Right lung (tissue), 10 donors: ENCODE measurements at places on chromosomes 7 and 10. TPM values are rescaled to one million over a fixed set of nuclear protein-coding genes. Genes with fewer than 3 reads are reported as not detected.

PNLIP gene
- not detected for polyA plus RNA-seq

DNA sequence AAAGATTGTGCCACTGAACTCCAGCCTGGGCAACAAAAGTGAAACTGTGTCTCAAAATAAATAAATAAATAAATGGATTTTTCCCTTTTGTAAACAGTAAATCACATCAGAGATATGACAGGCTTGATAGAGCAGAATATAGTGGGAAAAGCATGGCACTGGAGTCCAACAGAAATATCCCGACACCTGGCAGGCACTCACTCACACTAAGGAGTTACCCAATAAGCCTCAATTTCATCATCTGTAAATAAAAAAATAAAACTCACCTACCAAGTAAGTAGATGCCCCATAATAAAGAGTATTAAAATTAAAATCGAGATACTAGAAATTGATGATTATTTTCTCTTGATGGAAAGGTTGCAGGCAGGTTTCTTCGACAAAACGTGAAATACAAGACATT, 1.7 kb downstream of the ATE1 start:
- DNase-seq: no peak

- DNase-seq: no peak
Observed at GRCh38 chr7:36201122-36201723, 48.2 kb downstream of the EEPD1 start.

- no peak for DNase-seq
Observed at GRCh38 chr7:40394400-40394799, 259.6 kb downstream of the SUGCT start.

HERPUD2 gene
- polyA plus RNA-seq: 38.7 TPM

GRCh38 chr7:70116244-70116643, 518.0 kb downstream of the AUTS2 start:
- DNase-seq: no peak

DNA sequence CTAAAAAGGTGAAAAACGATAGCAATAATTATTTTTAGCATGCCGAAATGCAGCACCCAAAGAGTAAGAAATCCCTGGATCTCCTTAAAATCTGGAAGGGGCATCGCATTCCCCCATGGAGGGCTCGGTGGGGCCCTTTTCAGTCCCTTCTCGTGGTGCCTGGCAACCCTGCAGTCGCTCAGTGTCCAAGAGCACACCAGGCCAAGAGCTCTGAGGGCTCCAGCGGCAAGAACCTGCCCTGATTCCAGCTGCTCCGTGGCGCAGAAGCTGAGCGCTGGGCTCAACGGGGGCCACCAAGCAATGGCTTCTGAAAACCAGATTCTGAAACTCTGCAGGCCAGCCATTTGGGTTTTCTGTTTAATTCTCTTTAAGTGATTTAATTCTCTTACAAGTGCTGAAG, 131.2 kb downstream of the PRKAG2 start:
- DNase-seq: no peak

TFPI2 gene
- 6.1 TPM for polyA plus RNA-seq

DNA sequence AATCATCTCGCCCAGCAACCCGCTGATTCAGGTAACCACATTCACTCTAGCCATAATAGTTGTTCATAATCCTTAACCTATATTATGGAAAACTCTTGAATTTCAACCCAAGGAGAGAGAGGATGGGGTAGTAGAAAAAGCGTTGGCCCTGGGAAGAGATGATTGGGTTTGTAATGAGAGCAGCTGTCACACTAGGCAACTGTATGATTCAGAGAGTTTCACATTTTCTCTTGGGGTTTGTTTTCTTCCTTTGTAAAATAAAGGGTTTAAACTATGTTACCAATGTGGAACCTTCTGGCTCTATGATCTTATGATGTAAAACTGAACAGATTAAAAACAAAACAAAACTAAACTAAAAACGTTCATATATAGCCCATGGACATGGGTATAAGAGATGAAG, 705.2 kb upstream of the IGFBP3 start:
- DNase-seq: no peak

TMEM72 gene
- polyA plus RNA-seq: 1.7 TPM

DNA sequence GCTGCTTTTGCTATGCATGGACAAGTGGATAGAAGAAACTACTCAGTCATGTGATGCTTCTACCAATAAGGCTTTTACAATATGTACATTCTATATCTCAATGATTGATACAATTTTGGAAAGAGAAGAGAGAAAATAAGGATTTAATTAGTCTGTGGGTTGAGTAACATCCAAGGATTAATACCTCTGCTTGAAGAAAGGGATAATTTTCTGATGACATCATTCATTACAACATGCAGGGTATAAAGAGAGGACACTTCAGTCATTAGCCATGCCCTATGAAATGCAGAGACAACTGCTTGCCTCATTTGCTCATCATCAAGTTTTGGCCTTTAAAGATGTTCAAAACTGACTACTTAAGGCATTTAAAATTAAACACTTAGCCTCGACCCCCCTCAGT, 237.3 kb downstream of the AHR start:
- DNase-seq: no peak

GRCh38 chr7:118898284-118898683, 673.8 kb downstream of the ANKRD7 start:
- no peak for DNase-seq

GIMAP8 gene
- polyA plus RNA-seq: 23.3 TPM

NAT16 gene
- 0.08 TPM for polyA plus RNA-seq

LBX1 gene
- 0.35 TPM for polyA plus RNA-seq

GRCh38 chr10:33332183-33333065, 2.0 kb downstream of the NRP1 start:
- peak; percentile 77 for DNase-seq

POLL gene
- 31.4 TPM for polyA plus RNA-seq

SLC26A5 gene
- 0.56 TPM for polyA plus RNA-seq

- DNase-seq: no peak
Observed at GRCh38 chr7:22697876-22698606, 29.0 kb upstream of the IL6 start.

- DNase-seq: no peak
Observed at GRCh38 chr7:148110097-148110868, 480.3 kb upstream of the C7orf33 start.

CDC14C gene
- polyA plus RNA-seq: not detected

R3HCC1L gene
- polyA plus RNA-seq: 21.6 TPM

- DNase-seq: no peak
Observed at GRCh38 chr7:41574377-41574776, 128.5 kb downstream of the INHBA start.

DNA sequence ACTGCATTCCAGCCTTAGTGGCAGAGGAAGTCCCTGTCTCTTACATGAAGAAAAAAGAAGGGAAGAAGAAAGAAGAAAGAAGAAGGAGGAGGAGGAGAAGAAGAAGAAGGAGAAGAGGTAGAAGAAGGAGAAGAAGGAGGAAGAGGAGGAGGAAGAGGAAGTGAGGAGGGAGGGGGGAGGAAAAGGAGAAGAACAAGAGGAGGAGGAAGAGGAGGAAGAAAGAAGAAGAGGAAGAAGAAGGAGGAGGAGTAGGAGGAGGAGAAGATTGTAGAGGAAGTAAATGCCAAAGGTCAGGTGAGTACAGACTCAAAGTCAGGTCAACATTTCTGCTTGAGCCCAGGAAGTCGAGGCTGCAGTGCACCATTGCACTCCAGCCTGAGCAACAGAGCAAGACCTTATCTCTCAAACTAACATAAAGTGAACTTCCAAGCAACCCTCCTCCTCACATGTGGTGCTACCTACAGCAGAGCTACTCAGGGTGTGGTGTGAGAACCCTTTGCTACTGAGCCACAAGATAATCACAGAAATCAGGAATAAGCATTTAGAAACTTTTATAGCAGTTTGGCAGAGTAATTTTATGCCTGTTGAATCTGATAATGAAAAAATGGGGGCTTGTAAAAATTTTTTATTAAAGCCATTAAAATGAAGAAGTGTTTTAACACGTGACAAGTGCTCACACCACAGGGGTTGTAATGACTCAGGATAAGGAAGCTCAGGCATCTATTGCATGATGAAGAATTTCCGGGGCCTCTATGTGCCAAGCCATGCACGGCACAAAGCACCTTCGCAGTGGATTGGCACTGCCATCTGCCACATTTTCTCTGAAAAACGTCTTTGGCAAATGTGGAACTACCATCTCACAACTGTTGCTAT, 224.9 kb upstream of the AUTS2 start:
- DNase-seq: no peak

ZNF248 gene
- polyA plus RNA-seq: 40.2 TPM

GRCh38 chr7:115634633-115635032, 395.9 kb downstream of the TFEC start:
- peak; percentile 3 for DNase-seq

DNA sequence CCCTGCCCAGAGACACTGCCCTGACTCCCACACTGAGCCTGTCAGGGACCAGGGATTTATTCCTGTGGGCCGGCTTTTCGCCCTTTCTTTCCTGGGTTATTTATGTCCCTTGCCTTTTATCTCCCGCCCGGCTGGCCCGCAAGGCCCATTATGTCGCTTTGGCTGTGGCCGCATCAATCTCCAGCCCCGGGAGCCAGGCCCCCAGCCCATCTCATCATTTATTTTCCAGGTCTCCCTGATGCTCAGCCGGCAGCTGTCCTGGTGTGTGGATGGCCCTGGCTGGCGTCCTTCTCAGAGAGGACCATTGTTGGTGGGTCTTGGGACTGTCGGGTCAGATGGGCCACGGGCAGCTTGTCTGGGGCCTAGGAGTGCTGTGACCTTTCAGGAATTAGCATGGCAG, 82.3 kb downstream of the FAM241B start:
- no peak for DNase-seq

DNA sequence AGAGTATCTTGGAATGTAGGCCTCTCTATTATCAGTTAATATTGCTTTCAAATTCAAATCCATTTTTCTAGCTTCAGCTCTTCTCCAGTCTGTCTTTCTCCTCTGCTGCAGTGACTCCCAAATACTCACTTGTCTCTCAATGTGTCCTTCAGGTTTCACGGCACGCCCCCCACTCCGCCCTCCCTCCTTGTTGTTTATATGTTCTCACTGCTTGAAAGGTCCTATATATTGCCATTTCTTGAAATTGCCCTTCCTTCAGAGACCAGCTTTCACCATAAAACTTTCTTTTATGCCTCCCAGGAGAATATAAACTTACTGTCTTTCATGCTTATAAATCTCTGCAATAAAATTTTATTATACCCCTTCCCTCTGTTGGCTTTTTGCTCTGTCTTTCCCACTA, 668.2 kb downstream of the CCSER2 start:
- no peak for DNase-seq

GRCh38 chr7:101817471-101818286, at the start of gene CUX1:
Gene CUX1, plus strand, starts transcription at chr7:101817626. Its CDS starts 14 bp downstream, at chr7:101817640.
- no peak for DNase-seq

GRCh38 chr7:10888861-10889260, 84.8 kb upstream of the PHF14 start:
- no peak for DNase-seq

GRCh38 chr10:45592926-45593325, 79.6 kb downstream of the ZFAND4 start:
- DNase-seq: no peak

MYOF gene
- 53.7 TPM for polyA plus RNA-seq

DNA sequence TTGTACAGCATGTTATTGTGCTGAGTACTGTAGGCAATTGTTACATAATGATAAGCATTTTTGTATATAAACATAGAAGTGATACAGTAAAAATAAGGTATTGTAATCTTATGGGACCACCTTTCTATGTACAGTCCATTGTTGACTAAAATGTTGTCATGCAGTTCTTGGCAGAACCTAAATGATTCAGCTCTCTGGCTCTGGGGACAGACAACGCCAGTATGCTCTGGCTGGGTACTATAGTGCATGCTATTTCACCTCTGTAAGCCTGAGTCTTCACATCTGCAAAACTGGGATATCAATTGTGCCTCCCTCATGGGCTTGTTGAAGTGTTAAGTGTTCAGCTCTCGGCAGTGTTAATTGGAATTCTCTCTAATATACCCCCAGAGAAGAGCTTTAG, 674.3 kb downstream of the INHBA start:
- no peak for DNase-seq

DNA sequence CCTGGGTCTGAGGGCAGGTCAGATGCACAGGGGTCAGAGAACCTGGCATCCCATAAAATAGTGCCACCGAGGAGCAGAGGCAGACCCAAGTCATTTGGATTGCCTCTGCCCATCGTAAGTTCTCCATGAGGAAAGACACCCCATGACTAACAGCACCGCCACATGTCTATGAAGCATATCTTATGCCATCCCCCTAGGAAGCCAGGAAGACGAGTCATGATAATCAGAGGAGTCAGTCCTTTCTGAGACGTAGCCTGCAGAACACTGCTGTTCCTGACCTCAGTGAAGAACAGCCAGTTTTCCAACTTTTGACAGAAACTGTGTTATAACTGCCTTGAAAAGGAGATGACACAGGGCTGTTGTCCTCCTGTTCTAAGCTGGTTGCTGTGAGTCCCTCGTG, 51.2 kb downstream of the INSYN2A start:
- no peak for DNase-seq

PNLIPRP1 gene
- 0.21 TPM for polyA plus RNA-seq

DNA sequence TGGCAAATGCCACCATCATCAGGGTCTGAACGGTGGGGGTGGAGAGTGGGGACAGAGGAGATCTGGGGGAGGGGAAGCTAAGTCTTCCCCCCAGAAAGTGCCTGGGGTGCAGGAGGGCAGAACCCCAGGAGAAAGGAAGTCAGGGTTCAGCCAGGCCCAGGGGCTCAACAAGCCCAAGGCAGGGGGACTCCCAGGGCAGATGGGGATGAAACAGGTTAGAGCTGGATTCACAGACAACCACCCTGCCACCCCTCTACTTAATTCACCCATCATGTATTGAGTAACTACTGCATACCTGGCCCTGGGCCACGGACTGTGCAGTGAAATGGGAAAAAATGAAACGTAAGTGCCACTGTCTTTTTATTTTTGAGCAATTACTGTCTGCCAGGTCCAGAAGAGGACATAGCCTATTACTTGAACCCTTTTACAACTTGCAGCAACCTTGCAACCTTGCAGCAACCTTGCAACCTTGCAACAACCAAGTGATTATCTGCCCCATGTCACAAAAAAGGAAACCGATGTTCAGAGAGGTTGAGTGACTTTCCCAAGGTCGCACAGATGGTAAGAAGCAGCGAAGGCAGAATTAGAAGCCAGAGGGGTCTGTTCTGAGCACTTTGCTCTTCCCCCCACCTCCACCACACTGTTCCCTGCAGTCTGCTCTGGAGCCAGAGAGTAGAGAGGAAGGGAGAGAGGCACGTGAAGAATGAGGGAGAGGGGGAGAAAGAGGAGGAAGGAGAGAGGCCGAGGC, 4.8 kb downstream of the ELN start:
- no peak for DNase-seq

PILRA gene
- 6.3 TPM for polyA plus RNA-seq

- DNase-seq: no peak
Observed at GRCh38 chr7:100789055-100789454, 38.3 kb downstream of the EPHB4 start.

SLIT1 gene
- 3.7 TPM for polyA plus RNA-seq

RNF148 gene
- polyA plus RNA-seq: 0.65 TPM

GRCh38 chr7:22094413-22095342, 149.0 kb upstream of the CDCA7L start:
- DNase-seq: no peak
